Hematopoietic multipotent progenitor cell (in vitro differentiated cells): ENCODE measurements at places on chromosomes 16 and 17. TPM values are rescaled to one million over a fixed set of nuclear protein-coding genes. Genes with fewer than 3 reads are reported as not detected.

The SLC35G6 gene
- total RNA-seq, result not detected

The GPR179 gene
- total RNA-seq, result under 0.01 TPM

The AKAP1 gene
- 42.8 TPM for total RNA-seq

The USP43 gene
- 3.8 TPM for total RNA-seq

The CRISPLD2 gene
- total RNA-seq, result 2.2 TPM

The FN3K gene
- total RNA-seq, result 2.7 TPM

The MYOCD gene
- total RNA-seq, result under 0.01 TPM

The TMEM88 gene
- 4.6 TPM for total RNA-seq

The WNT9B gene
- total RNA-seq, result under 0.01 TPM

The SCARF1 gene
- total RNA-seq, result 60.3 TPM

The CTRB2 gene
- total RNA-seq, result not detected

The SDR42E2 gene
- total RNA-seq, result 0.27 TPM

DNA sequence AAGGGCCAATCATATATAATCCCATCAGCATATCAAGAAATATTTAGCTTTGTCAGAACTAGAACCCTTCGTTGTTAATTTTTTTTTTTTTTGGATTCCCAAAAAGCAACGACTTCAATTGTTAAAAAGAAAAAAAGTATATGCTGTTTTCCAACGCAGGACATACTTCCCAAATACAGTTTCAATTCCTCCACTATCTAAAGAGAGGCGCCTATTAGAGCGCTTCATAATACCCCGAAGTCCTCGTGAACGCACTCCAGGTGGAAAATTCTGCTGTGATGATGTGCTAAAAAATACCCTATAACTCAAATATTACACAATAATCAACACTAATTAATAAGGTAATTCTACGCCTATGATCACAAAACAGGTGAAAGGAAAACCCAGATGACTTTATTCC lies 20.8 kb downstream of the GNA13 start:
- DNase-seq, result no peak

DNA sequence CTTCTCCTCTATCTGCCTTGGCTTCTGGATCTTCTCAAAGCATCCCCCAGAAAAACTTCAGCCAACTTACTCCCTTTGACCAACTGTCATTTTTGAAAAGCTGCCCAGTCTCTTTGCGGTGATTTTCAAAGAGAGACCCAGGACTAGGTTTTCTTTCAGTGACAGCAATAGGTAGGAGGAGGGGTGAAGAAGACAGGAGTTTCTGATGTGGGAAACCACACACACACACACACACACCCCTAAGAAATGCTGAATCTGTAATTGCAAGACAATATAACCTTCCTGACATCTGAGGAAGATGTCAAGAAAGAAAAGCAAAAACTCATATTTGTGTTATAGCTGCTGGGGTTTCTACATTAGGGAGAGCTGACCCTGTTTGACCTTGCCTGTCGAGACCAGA lies 5.2 kb downstream of the FAM20A start:
- no peak for DNase-seq

DNA sequence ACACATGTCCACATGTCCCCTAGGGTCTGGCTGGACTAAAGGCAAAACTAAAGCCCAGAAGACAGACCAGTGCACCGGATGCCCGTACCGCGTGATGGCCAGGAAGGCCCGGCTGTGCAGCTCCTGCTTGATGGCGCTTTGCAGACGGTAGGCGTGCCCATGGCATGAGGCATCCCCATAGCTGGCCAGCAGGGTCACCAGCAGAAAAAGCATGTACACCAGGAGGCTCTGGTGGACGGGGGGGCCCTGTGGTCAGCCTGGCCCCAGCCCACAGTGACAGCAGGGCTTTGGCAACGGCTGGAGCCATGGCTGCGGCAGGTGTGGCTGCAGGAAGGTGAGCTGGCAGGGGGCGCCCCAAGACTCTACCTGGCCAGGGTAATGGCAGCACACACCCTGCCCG lies 42.8 kb downstream of the PKD1 start:
- no peak for DNase-seq

DNA sequence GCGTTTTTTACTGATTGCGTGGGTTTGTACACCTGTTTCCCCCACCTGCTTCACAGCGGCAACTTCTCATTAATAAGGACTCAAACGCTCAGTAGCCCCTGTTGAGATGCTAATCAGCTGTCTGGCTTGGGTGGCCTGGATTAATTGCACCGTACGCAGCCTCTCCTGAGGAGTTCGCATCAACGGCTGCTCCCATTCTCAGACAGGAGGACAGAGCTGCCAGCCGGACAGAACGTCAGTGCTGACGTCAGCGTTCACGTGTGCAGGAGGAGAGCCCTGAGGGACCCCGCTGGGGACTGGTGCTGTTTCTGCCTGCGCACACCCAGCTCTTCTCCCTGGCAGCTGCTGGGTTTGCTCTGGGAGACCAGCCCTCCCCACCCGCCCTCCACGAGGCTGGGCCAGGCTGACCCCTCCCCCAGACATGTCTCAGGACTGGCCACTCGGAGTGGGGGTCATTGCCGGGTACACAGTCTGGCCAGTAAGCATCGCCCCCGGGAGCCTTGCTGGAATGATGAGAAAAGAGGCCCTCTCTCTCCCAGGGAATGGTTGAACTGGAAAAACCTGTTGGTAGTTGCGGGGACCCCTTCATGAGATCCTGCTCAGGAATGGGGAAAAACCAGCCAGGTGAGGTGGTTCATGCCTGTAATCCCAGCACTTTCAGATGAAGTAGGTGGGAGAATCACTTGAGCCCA lies 5.7 kb upstream of the BANP start:
- peak; percentile 63 for DNase-seq

- DNase-seq, result no peak
Observed at GRCh38 chr17:57283203-57283971, 27.1 kb downstream of the MSI2 start.

GRCh38 chr17:5182597-5183409 lies 8.9 kb downstream of the ZNF594 start:
- no peak for DNase-seq

- no peak for DNase-seq
Observed at GRCh38 chr16:88760424-88761142, 24.4 kb downstream of the PIEZO1 start.

- no peak for DNase-seq
Observed at GRCh38 chr17:36888236-36888951, 48.9 kb upstream of the LHX1 start.

DNA sequence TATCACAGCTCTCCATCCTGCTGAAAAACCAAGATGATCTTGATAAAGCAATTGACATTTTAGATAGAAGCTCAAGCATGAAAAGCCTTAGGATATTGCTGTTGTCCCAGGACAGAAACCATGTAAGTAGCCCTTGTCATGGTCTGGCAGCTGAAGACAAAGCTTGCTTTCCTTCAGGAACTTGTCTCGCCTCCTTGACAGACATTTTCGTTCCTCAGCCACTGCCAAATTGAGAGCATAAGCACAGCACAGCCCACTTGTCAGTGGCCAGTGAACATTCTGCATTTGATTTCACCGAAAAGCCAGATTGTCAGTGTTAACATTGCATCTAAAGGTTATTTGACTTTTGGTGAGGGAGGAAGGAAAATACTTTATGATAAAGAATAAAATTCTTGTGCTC lies 35.6 kb downstream of the MAP3K3 start:
- no peak for DNase-seq

- DNase-seq, result no peak
Observed at GRCh38 chr16:80803339-80804055, 901 bp downstream of the CDYL2 start.

GRCh38 chr17:48544349-48545021 lies 424 bp downstream of the HOXB2 start:
- peak; percentile 85 for DNase-seq

GRCh38 chr16:56488035-56488434 lies 31.8 kb downstream of the BBS2 start:
- no peak for DNase-seq

DNA sequence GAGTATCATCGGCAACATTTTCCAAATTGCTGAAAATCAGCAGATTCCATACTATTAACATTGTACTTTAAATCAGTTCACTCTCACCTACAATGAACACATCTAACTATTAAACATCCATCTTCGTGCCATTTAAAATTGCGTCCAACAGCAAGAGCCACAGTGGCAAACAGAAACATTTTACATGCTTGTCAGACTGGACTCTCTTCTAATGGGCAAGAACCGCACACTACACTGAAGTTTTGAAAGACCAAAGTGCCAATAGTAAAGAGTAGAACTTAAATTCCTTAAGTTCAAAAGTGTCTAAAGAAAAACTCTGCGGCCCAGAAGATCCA lies 652 bp downstream of the RPS15A start:
- DNase-seq, result no peak

DNA sequence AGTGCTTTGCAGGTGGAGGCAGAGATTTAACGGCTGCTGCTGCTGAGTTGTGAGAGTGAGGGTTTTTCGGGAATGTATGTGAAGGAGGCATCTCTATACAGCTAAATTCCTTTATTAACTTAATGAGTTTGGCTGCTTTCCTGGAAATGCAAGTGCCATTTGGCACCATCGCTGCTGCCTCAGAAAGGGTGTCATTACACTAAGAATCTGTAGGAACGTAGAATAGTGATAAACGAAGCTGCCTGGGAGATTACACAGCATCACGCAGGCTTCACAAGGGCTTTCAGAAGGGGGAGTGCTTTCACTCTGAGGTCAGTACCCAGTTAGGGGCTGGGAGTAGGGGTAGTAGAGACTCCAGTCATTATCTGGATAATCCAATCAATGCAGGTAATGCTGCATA lies 14.1 kb upstream of the NLRP1 start:
- DNase-seq, result no peak

- peak; percentile 67 for DNase-seq
Observed at GRCh38 chr17:50127697-50128361, 2.1 kb downstream of the SAMD14 start.

DNA sequence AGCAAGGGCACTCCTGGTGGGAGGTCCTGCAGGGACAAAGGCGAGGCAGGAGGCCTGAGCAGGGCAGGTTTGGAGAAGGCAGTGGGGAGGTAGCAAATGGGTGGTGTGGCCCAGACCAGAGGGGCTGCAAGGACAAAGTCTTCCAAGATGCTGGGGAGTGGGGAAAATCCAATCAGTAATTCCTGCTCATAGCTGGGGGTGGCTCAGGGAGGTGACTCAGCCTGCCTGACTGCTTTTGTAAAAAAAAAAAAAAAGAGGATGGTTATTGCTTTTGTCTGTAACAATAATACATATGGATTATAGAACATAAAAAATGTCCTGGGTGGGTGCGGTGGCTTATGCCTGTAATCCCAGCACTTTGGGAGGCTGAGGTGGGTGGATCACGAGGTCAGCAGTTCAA lies 5.2 kb downstream of the IL34 start:
- no peak for DNase-seq

GRCh38 chr17:48816774-48817590 lies at the start of gene TTLL6:
TSS of gene TTLL6 (minus strand) at chr17:48817229. CDS start at chr17:48817072, 157 bp downstream.
- DNase-seq, result peak; percentile 92

DNA sequence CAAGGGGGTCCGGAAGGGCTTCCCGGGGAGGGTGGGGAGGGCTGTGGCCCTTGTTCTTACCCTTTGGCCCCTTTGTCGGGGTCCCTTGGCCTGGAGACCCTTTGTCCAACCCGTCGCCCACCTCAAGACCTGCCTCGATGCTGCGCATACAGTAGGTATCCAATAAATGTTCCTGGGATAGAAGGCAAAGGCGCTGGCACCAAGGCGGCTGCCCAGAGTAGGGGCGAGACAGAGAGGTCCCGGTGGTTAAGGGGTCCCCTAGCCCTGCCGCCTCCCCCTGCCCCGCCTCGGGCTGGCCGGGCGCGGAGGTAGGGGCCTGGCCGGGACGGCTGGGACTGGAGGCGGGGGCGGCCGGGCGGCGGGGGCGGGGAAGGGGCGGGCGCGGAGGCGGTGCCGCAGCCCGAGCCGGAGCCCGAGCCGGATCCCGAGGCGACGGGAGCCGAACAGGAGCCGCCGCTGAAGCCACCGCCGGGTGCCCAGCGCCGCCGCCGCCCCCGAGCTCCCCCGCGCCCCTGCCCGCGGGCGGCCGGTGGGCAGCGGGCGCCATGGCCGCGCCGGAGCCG lies at the start of gene NHERF2:
Gene NHERF2, plus strand, starts transcription at position 442 of the 563 bp plus-strand sequence. Its CDS starts 104 bp downstream, at position 546.
- no peak for DNase-seq
